Activated T-helper 1 cell treated with anti-CD3 and anti-CD28 coated beads, Interleukin-12 subunit alpha, Interleukin-12 subunit beta, Interleukin-2, Interleukin-4 antibody, amounts not matched to agents 30 ng/mL and 10 ng/mL and 1 ng/mL, durations not matched to agents 14 hours and 24 hours and 36 hours (primary cell): ENCODE measurements at places on chromosomes 4 and X. TPM values are rescaled to one million over a fixed set of nuclear protein-coding genes. Genes with fewer than 3 reads are reported as not detected.

GRCh38 chr4:100345585-100345984, 155.3 kb upstream of the DDIT4L start:
- H3K4me1 ChIP-seq = no peaks in the 10 kb centered on the region
- H3K4me3 ChIP-seq = no peak overlapping the region
- H3K27ac ChIP-seq = no peak overlapping the region
- H3K36me3 ChIP-seq = no peaks in the 10 kb centered on the region

- no peaks in the 10 kb centered on the region for H3K27me3 ChIP-seq
- H3K4me3 ChIP-seq = no peak overlapping the region
- H3K27ac ChIP-seq = no peak overlapping the region
- no peaks in the 10 kb centered on the region for H3K4me1 ChIP-seq
- H3K36me3 ChIP-seq = no peaks in the 10 kb centered on the region
- DNase-seq = no peak
These were observed 173.5 kb downstream of the ADAM29 start for GRCh38 chr4:175091649-175092048.

- H3K27me3 ChIP-seq = no peaks in the 10 kb centered on the region
- no peak overlapping the region for H3K27ac ChIP-seq
- no peak for DNase-seq
- H3K4me3 ChIP-seq = no peak overlapping the region
- no peaks in the 10 kb centered on the region for H3K4me1 ChIP-seq
These were observed 1133.8 kb downstream of the TECRL start for GRCh38 chr4:63275491-63275890.

GRCh38 chrX:109987884-109988283, 15.0 kb upstream of the TMEM164 start:
- H3K4me1 ChIP-seq = peaks cover 29% of the 10 kb centered on the region
- no peak overlapping the region for H3K4me3 ChIP-seq
- H3K27ac ChIP-seq = no peak overlapping the region
- DNase-seq = no peak

GRCh38 chr4:147173322-147173721, 227.7 kb upstream of the TTC29 start:
- no peak overlapping the region for H3K27ac ChIP-seq
- H3K36me3 ChIP-seq = no peaks in the 10 kb centered on the region
- H3K4me3 ChIP-seq = no peak overlapping the region
- no peak for DNase-seq
- peaks cover 2% of the 10 kb centered on the region for H3K27me3 ChIP-seq

- H3K4me3 ChIP-seq = no peak overlapping the region
- H3K27me3 ChIP-seq = no peaks in the 10 kb centered on the region
- no peak for DNase-seq
- H3K27ac ChIP-seq = no peak overlapping the region
- H3K4me1 ChIP-seq = peaks cover 83% of the 10 kb centered on the region
These were observed 574.8 kb upstream of the DIPK2B start for GRCh38 chrX:45775468-45775867.

- H3K4me3 ChIP-seq = no peak overlapping the region
- H3K27me3 ChIP-seq = no peaks in the 10 kb centered on the region
- H3K36me3 ChIP-seq = no peaks in the 10 kb centered on the region
- H3K27ac ChIP-seq = no peak overlapping the region
These were observed 65.7 kb upstream of the PSAPL1 start for GRCh38 chr4:7500404-7500803.

GRCh38 chrX:83819304-83819703, 41.6 kb upstream of the CYLC1 start:
- H3K27ac ChIP-seq = no peak overlapping the region
- no peaks in the 10 kb centered on the region for H3K4me1 ChIP-seq
- DNase-seq = no peak
- no peaks in the 10 kb centered on the region for H3K27me3 ChIP-seq

- no peaks in the 10 kb centered on the region for H3K36me3 ChIP-seq
- H3K4me1 ChIP-seq = no peaks in the 10 kb centered on the region
- no peaks in the 10 kb centered on the region for H3K27me3 ChIP-seq
- H3K27ac ChIP-seq = no peak overlapping the region
- no peak overlapping the region for H3K4me3 ChIP-seq
- no peak for DNase-seq
These were observed 94.4 kb downstream of the IL15 start for GRCh38 chr4:141730805-141731204.

DNA sequence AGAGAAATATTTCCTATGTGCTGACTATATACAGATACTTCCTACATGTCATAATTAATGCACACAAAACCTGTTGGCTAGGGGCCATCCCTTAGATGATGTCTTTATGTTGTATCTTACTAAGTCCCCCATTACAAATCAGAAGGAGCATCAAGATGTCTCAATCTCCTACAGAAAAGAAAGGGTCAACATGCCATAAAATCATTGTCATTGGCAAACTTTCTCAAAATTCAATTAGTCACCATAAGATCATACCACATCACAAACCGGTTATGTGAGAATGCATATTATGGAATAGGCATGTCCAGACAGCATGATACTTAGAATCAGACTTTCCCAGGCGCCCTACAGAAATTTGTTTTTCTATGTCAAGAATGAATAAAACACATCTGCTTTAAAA, 175.2 kb upstream of the TET2 start:
- peaks cover 5% of the 10 kb centered on the region for H3K27me3 ChIP-seq
- H3K36me3 ChIP-seq = peaks cover 9% of the 10 kb centered on the region
- no peak overlapping the region for H3K4me3 ChIP-seq
- no peak for DNase-seq
- no peak overlapping the region for H3K27ac ChIP-seq
- peaks cover 20% of the 10 kb centered on the region for H3K4me1 ChIP-seq

DNA sequence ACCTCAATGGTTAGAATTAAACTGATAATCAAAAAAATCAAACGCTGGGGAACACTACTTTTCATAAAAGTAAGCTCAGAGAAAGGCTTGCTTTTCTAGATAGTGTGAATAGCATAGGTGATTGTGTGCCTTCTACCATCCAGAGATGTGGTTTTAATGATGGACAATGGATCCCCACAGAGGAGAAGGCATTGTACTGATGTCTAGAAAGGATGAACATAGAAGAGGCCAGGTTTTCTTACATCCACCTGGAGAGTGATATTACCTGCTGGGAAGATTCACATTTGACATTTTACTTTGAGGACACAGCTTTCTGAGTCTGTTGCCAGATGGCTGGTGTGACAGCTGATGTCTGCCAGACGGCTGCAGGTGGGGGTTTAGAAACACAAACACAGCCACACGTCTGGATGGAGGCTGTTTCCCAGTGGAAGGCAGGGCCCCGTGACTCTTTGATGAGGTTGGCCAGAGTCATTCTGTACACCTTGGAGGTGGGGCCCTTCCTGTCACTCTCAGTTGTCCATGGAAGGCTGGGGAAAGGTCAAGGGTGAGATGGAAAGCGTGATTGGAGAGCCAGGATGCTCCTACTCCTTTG, 114.4 kb downstream of the PSAPL1 start:
- no peaks in the 10 kb centered on the region for H3K27me3 ChIP-seq
- H3K27ac ChIP-seq = no peak overlapping the region
- H3K4me3 ChIP-seq = no peak overlapping the region

GRCh38 chr4:121706595-121707021, 9.8 kb upstream of the ANXA5 start:
- peaks cover 4% of the 10 kb centered on the region for H3K36me3 ChIP-seq
- peak overlapping the region; percentile 34 for H3K4me3 ChIP-seq
- peak overlapping the region; percentile 82 for H3K27ac ChIP-seq
- peaks cover 44% of the 10 kb centered on the region for H3K4me1 ChIP-seq
- DNase-seq = peak; percentile 52
- H3K27me3 ChIP-seq = peaks cover 3% of the 10 kb centered on the region

- H3K27ac ChIP-seq = no peak overlapping the region
- peaks cover 6% of the 10 kb centered on the region for H3K4me1 ChIP-seq
- H3K27me3 ChIP-seq = peaks cover 3% of the 10 kb centered on the region
- no peak for DNase-seq
- H3K36me3 ChIP-seq = no peaks in the 10 kb centered on the region
- no peak overlapping the region for H3K4me3 ChIP-seq
These were observed 32.3 kb downstream of the CYBB start for GRCh38 chrX:37812110-37812509.

GRCh38 chrX:104854790-104855340, 288.9 kb downstream of the IL1RAPL2 start:
- H3K4me3 ChIP-seq = no peak overlapping the region
- H3K36me3 ChIP-seq = no peaks in the 10 kb centered on the region
- peaks cover 7% of the 10 kb centered on the region for H3K4me1 ChIP-seq

GRCh38 chrX:20267931-20268701, 1.4 kb upstream of the RPS6KA3 start:
- peaks cover 18% of the 10 kb centered on the region for H3K4me1 ChIP-seq
- H3K36me3 ChIP-seq = peaks cover 3% of the 10 kb centered on the region
- H3K27me3 ChIP-seq = peaks cover 10% of the 10 kb centered on the region
- H3K27ac ChIP-seq = no peak overlapping the region

- H3K4me1 ChIP-seq = no peaks in the 10 kb centered on the region
- no peak overlapping the region for H3K4me3 ChIP-seq
- no peaks in the 10 kb centered on the region for H3K36me3 ChIP-seq
- no peak overlapping the region for H3K27ac ChIP-seq
These were observed 674.9 kb downstream of the SMARCA1 start for GRCh38 chrX:128848374-128848773.

DNA sequence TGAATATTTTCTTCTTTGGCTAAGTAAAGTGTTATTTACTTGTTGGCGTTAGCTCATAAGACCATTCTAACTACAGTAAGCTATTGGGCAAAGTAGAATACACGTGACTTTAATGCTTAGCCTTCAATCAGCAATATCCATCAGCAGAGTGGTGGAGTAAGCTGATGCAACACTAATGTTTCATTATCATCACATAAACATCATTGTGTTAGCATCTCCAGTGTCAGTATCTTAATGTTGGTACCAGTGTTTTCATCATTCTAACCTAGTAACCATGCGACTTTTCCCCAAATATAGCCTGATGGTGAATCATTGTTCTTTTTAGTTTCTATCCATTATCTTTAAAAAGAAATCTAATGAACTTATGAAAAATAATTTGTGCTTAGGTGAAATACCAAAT, 48.5 kb downstream of the APOOL start:
- H3K4me3 ChIP-seq = no peak overlapping the region
- H3K4me1 ChIP-seq = no peaks in the 10 kb centered on the region
- no peaks in the 10 kb centered on the region for H3K27me3 ChIP-seq

GRCh38 chr4:20015636-20016224, 236.0 kb upstream of the SLIT2 start:
- H3K27me3 ChIP-seq = no peaks in the 10 kb centered on the region
- H3K36me3 ChIP-seq = no peaks in the 10 kb centered on the region
- H3K27ac ChIP-seq = no peak overlapping the region
- no peaks in the 10 kb centered on the region for H3K4me1 ChIP-seq
- DNase-seq = no peak
- no peak overlapping the region for H3K4me3 ChIP-seq

DNA sequence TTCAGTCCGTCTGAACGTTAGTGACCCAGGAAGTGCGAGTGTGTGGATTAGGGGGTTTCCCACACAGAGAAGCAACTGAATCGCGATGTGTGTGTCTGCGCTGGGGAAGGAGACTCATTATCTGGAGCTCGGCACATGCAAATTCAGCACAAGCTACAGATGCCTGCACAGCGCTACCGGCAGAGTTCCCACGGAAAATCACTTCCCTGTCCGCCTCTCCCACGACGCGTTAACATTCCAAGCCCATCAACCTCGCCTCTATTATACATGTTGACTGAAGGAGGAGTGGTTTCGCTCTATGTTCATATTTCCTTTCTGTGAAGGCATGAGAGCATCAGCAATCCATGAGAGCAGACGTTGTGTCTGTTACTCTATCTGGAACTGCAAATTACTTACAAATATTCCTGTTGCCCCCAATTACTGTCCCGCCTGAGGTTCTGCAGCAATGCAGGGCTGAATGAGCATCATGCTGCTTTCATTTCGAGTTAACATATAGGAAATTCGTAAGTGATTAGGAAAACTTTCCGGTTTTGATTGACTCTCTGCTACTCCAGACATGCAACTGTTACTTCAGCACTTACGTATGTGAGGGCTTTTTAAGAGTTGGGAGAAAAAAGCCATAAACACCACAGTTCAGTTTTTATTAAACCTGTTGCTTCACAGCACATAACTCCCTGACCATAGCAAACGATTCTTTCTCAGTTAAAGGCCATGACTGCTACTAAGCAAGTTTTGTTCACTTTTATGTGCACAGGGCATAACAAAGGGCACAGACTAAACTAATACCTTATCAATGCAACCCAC, 15.0 kb upstream of the MTNR1A start:
- no peaks in the 10 kb centered on the region for H3K4me1 ChIP-seq
- no peaks in the 10 kb centered on the region for H3K27me3 ChIP-seq

DNA sequence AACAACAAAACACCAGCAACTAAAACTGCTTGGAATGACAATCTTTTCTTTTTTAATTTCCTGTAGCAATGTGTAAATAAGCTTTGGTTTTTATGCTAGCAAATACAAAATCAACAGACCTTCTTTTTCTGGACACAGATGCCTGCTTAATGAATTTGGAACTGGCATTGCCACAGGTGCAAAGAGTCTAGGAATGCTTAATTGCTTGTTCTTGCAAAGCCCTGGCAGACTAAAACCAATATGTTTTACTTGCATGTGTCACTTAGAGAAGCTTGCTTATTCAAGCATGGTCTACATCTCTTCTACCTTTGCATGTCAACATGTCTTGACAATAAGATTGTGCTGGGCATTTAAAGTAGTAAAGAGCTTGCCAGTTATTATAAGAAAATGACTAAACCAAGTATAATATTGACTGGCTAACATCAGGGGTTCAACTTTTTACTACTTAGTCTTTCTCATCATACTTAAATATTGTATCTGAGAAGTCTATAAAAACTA, 656.7 kb upstream of the NDST4 start:
- no peaks in the 10 kb centered on the region for H3K36me3 ChIP-seq
- H3K4me1 ChIP-seq = no peaks in the 10 kb centered on the region
- H3K27ac ChIP-seq = no peak overlapping the region
- H3K27me3 ChIP-seq = no peaks in the 10 kb centered on the region
- H3K4me3 ChIP-seq = no peak overlapping the region

- H3K4me3 ChIP-seq = no peak overlapping the region
- H3K27me3 ChIP-seq = no peaks in the 10 kb centered on the region
- no peak for DNase-seq
These were observed 39.0 kb upstream of the SLITRK4 start for GRCh38 chrX:143674926-143675325.

GRCh38 chr4:138727731-138728130, 287.9 kb upstream of the NOCT start:
- H3K27ac ChIP-seq = no peak overlapping the region
- H3K27me3 ChIP-seq = peaks cover 2% of the 10 kb centered on the region
- DNase-seq = no peak
- no peaks in the 10 kb centered on the region for H3K36me3 ChIP-seq
- H3K4me3 ChIP-seq = no peak overlapping the region

- H3K4me1 ChIP-seq = no peaks in the 10 kb centered on the region
- H3K36me3 ChIP-seq = no peaks in the 10 kb centered on the region
- no peak for DNase-seq
- H3K27me3 ChIP-seq = no peaks in the 10 kb centered on the region
- H3K27ac ChIP-seq = no peak overlapping the region
- no peak overlapping the region for H3K4me3 ChIP-seq
These were observed 530.7 kb downstream of the CENPC start for GRCh38 chr4:67014592-67014991.

Gene SPANXA2
- not detected in 2 replicates for total RNA-seq

Gene MID2
- 5.1 and 6.6 TPM in 2 replicates for total RNA-seq

Gene PLCXD1
- 53.3 and 55.0 TPM in 2 replicates for total RNA-seq

Gene UGT2B11
- not detected in 2 replicates for total RNA-seq

Gene XAGE2
- not detected in 2 replicates for total RNA-seq

Gene REELD1
- total RNA-seq = 0.22 TPM in 1 of 2 replicates, not detected in the other

Gene NLRP2B
- not detected in 2 replicates for total RNA-seq

Gene PACRGL
- total RNA-seq = 17.2 and 17.6 TPM in 2 replicates
